Left kidney (tissue), 8 donors: ENCODE measurements at places on chromosomes 16 and 17.

- DNase-seq: peak; percentile 89
Observed at GRCh38 chr17:57892146-57892819, 42.4 kb upstream of the MRPS23 start.

DNA sequence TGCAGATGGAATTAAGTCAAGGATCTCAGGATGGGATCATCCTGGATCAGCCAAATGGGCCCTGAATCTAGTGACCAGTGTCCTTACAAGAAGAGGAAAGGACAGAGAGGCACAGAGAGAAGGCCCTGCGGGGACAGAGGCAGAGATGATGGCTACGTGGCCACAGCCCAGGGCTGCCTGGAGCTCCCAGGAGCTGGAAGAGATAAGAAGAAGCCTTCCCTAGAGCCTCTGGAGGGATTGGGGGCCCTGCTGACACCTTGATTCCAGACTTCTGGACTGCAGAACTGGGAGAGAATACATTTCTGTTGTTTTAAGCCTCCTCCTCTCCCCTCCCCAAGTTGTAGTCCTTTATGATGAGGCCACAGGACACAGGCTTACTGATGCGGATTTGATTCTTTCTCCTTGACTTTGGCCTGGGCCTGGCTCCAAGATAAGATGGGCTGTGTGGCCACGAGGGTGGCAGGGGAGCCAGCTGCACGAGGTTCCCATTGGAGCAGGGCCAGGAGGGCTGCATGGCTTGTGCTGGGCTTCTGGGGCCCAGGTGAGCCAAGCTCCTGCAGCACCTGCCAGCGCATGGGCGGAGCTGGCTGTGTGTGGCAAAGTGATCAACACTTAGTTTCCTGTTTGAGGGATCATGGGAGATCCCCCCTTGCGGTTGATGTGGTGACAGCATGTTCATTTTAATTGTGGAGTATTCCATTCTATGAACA lies 146.1 kb downstream of the IRF8 start:
- no peak for DNase-seq

DNA sequence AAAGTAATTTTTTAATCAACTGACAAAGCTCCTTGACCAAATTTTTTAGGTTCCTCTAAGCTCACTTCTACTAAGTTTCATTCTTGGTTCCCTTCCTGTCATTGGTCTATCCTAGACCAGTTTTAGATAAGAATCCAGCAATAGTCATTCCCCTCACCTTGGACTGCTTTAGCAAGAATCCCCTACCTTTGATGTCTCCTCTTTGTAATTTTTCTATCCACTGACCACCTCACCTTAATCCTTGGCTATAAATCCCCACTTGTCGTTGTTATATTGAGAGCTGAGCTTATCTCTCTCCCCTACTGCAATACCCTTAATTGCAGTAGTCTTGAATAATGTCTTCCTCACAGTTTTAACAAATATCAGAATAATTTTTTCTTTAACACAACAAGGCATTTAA lies 107.2 kb downstream of the USP32 start:
- DNase-seq: no peak

GRCh38 chr17:10838682-10839081 lies 795 bp upstream of the PIRT start:
- DNase-seq: no peak

GRCh38 chr17:45104029-45104428 lies 28.3 kb downstream of the PLCD3 start:
- no peak for DNase-seq

GRCh38 chr16:53695070-53695469 lies 8.6 kb downstream of the RPGRIP1L start:
- DNase-seq: no peak

- DNase-seq: no peak
Observed at GRCh38 chr17:81794509-81794908, 9.4 kb upstream of the GCGR start.

DNA sequence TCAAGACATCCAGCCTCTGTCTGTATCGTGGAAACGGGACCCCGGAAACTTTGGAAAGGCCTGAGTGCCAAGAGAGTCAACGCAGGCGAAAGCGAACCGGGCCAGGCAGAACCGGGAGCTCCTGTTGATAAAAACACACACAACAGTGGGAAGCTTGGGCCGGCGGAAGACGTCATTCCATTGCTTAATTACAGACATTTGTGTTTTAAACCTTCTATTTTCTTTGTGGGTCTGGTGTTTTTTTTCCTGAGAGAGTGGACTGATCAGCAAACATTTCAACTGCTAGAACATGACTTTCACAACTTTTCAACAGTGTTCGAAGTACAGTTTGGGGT lies 878 bp upstream of the RNF157 start:
- DNase-seq: no peak

DNA sequence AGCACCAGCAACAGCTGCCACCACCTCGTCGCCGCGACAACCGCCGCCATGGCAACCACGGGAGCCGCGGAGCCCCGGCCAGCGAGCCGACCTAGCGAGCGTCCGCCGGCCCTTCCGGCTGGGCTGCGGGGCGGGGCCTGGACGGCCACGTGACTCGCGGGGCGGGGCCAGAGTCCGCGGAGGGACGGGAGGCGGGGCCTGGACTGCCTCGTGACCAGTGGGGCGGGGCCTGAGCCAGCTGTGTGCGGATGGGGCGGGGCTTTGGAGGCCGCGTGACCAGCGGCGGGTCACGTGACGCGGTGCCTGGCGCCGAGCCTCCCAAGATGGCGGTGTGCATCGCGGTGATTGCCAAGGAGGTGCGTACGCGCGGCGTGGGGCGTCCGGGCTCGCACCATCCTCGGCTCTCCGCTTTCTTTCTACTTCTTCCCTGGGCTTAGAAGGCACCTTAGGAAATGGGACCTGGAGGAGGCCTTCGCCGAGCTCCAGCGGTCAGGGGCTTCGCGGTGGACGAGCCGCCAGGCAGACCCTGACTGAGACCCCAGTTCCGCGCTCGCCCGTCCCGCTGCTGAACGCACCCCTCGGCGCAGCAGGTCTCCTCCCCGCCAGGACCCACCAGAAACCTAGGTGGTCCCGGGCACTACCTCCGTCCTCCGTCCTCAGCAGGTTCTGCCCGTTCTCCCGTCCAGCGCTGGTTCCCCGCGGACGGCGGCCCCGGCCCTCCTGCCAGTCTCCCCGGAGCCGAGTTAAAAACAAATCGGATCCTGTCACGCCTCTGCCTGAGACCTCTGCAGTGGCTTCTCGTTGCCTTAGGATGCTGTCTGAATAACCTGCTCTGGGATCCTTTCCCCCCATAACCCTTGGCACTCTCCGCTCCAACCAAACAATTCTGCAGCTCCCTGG lies at the start of the genes GALNS and TRAPPC2L:
TSS of gene GALNS (minus strand) at position 120 of the 900 bp plus-strand sequence. CDS start at position 50, 70 bp downstream.
TSS of gene TRAPPC2L (plus strand) at position 300 of the 900 bp plus-strand sequence. CDS start at position 324, 24 bp downstream.
- peak; percentile 93 for DNase-seq

- no peak for DNase-seq
Observed at GRCh38 chr17:1398028-1398427, 2.0 kb downstream of the YWHAE start.

GRCh38 chr16:85935391-85935973 lies 36.5 kb downstream of the IRF8 start:
- no peak for DNase-seq

DNA sequence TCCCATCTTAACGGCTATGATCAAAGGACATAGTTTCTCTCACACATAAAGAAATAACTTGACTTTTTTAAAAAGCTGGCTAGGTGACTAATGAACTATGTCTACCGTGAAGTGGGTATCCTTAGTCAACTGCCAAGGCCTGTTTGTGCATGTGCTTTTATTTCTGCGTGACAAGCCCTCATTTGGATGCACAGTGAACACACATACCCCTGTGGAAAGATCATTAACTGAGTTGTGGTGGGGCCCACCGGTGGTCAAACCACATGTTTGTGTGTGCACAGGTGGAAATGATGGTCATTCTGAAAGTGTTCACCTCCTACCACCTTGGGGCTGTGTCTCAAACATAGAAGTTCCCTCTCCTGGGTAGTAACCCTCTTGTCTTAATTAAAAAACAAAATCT lies 256.1 kb upstream of the SALL1 start:
- DNase-seq: no peak

- DNase-seq: no peak
Observed at GRCh38 chr16:14071576-14072271, 605 bp downstream of the MRTFB start.
